Fibroblast of skin of left biceps (primary cell): ENCODE measurements at places on chromosomes 6 and 20.
A peak's percentile ranks its signal among the peaks of the same experiment; 100 is the strongest.

DNA sequence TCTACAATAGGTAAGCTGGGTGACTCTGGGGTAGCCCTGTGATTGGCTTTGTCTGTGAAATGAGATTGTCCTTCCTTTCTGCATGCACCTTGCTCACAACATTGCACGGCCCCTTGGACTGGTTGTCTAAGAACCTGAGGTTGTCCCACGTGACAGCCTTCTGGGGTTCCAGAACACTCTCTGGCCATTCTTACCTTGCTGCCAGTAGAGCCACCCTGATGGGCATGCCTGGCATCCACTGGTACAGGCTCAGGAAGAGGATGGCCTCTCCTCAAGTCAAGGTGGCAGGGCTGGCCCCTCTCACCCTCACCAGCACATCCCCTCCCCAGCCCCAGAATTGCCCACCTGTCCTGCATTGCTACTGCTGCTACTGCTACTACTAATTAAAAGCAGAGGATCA is 335.0 kb downstream of the PACRG start:
- DNase-seq, result no peak

DNA sequence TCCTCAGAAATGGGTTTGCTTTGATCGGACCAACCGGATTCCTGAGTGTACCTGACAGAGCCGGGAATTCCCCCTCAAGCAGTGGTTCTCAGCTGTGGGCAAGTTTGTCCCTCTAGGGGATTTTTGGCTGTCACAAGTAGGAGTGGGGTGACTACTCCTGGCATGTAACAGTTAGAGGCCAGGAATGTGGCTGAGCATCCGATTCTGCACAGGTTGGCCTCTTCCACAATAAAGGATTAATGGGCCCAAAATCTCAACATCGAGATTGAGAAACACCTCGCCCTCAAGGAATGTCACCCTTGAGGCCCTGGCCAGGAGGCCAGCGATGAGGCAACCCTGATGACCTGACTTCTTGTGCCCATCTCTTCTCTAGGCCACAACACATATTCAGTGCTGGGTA is 7.9 kb downstream of the AGPAT4 start:
- DNase-seq, result no peak

GRCh38 chr6:98124171-98124570 is 710.2 kb upstream of the POU3F2 start:
- peak; percentile 37 for DNase-seq

DNA sequence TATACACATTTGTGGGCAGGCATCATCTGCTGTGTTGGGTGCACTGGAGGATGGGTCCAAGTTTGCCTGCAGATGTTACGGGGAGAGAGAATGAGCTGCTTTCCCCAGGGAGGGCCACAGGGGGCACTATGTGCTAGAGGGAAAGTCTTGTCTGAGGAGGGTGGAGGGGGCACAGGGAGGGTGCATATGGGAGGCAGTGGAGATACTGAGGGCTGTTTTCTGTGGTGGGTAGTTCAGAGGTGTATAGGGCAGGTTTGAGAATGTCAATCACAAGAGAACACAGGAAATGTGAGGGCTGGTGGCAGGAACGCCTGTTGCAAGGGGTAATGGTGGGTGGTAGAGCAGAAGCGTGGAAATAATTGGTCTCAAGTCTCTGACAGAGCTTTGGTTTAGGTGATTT is 7.7 kb upstream of the PTPRA start:
- DNase-seq, result no peak

GRCh38 chr6:53168516-53169267 is 20.1 kb upstream of the GCM1 start:
- DNase-seq, result peak; percentile 40

DNA sequence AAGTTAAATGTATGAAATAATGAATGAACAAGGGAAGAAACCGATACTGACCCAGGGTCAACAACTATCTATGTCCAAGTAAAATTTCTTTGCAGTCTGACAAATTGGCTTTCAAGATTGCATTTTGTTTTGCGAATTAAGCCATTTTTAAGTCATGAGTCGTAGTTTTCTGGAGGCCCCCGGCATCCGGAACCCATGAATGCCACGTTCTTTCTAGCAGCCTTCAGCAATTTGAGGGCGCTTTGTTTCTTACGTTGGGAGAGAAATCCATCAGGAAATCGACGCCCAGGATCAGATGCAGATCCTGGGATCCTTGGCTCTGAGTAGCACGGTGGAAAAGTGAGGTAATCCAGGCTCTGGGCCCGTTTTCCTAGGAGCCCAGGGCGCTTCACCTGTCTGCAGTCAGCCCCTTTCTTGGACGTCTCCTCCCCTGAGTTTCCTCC is 309 bp upstream of the ABRACL start:
- DNase-seq, result no peak

DNA sequence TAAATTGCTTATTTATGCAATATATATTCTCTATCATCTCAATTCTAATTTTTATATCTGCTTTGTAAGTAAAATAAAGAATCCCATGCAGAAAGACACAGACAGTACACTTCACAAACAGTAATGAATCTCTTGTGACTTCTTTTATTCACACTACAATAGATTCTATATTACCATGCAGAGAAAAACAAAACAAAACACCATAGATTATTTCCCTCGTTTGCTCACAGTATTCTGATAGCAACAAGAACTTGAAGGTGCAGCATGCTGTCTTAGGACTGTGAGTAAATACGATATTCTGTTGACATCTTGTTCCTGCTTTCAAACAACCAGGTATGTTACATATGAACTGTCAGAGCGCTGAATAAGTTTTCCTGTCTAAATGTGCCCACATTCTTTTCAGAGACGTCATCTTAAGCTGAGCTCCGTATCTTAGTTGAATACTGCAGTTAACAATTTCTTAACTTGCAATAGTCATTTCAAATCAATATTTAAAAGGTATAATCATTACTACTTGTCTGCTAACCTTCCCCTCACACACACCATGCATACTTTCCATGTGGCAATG is 140.1 kb downstream of the BTBD9 start:
- DNase-seq, result no peak

GRCh38 chr6:44735630-44735963 is 348.1 kb downstream of the CDC5L start:
- DNase-seq, result peak; percentile 37

DNA sequence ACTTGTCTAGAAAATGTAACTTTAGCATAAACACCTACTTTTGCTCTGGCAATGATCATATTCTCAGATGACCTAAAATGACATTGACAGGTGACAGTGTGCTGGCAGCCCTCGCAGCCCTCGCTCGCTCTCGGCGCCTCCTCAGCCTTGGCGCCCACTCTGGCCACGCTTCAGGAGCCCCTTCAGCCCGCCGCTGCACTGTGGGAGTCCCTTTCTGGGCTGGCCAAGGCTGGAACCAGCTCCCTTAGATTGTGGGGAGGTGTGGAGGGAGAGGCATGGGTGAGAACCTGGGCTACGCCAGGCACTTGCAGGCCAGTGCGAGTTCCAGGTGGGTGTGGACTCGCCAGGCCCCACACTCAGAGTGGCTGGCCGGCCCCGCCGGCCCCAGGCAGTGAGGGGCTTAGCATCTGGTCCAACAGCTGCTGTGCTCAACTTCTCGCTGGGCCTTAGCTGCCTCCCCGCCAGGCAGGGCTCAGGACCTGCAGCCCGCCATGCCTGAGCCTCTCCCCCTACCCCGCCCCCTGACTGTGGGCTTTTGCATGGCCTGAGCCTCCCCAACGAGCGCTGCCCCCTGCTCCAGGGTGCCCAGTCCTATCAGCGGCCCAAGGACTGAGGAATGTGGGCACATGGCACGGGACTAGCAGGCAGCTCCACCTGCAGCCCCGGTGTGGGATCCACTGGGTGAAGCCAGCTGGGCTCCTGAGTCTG is 17.2 kb downstream of the GSTA1 start:
- DNase-seq, result no peak

- no peak for DNase-seq
These were observed 33.5 kb upstream of the CD93 start for GRCh38 chr20:23119456-23120216.

GRCh38 chr20:11108102-11108810 is 434.5 kb upstream of the JAG1 start:
- DNase-seq, result no peak

DNA sequence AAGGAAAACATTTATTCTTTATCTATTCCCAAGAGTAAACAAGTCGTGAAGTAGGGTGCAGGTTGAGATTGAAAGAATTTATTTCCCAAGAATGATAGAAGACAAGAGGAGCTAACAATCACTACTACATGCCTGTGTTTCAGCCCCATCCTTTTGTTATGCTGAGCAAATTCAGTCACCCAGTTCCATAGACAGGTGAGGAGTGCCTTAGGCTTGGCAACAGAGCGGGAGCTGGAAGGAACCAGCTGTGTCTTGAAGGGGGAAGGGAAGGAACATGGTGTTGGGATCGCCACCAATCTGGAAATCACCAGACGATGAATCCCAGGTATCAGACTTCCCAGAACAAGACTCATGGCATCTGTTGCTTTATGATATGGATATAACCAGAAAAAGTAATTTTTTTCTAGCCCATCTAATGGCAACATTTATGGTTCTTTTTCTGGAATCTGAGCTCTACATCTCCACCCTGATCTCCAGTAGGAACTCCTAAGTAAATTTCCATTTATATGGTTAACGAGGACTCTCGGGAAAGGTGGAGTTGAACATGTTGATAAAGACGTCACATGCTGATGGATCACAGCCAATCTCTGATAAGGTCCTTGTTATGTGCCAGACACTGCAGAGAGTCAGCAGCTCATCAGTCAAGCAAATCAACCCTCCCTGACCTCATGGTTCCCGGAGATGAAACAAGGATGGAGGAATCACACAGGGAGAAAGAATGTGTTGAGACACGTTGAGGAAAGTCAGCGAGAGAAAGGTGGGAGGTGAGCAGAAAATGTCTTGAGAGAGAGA is 344.9 kb downstream of the SMOC2 start:
- DNase-seq, result no peak

DNA sequence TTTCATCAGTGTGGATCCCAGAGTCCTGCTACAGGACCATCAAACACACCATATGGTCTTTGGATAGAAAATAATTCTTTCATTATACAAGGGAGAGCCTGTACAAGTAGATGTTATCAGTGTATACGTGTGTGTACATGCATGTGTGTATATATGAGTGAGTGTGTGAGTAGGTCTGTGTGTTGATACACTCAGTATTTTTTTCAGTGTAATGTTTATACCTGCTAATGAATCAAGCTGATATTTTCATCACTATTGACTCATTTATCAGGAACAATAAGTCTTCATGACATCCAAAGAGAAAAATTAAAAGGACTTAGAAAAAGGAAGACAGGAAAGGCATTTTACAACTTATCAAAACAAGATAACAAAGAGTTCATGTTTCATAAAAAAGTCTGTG is 66.5 kb downstream of the EPM2A start:
- no peak for DNase-seq

- DNase-seq, result no peak
These were observed 9.8 kb downstream of the MAS1L start for GRCh38 chr6:29477923-29478450.

DNA sequence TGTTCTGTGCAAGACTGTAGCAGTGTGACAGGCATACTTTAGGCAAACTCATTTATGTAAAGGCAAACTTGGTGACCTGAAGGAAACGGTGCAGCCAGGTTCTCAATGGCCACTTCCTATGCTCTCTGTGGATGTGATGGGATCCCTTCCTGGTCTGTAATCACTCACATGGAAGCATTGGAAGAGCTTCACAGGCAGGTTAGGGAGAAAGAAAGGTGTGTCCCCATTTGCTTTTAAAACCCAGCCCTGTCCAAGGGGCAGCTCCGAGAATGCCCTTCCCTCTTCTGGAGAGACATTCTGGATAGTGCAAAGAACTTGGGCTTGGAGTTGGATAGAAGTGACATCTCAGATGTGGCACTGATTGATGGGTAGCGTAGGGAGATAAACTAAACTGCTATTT is 28.1 kb downstream of the CEP43 start:
- DNase-seq, result no peak

DNA sequence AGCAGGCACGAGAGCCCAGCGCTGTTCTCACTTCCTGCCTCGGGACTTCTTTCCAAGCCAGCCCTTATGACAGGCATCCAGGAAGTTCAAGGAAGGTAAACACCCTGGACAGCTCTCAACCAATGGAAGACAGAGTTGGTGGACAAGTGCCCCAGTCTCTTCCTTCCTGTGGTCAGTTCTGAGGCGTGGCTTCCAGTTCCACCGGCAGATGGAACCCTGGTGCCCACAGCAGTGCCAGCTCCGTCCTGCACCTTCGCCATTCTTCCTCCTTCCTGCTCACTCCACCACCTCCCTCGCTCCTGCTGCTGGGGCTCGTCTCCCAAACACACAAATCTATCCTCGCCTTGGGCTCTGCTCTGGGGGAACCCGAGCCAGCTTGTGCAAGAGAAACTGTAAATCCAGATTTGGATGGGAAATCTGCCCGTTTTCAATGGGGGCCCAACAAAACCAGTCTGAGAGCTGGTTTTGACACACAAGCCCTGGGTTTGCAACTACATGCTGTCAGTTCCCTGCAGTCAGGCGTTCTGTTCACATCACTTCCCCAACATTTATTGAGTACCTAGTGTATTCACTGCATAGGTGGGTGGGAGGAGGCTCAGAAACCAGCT is 162.7 kb downstream of the GRM4 start:
- no peak for DNase-seq

DNA sequence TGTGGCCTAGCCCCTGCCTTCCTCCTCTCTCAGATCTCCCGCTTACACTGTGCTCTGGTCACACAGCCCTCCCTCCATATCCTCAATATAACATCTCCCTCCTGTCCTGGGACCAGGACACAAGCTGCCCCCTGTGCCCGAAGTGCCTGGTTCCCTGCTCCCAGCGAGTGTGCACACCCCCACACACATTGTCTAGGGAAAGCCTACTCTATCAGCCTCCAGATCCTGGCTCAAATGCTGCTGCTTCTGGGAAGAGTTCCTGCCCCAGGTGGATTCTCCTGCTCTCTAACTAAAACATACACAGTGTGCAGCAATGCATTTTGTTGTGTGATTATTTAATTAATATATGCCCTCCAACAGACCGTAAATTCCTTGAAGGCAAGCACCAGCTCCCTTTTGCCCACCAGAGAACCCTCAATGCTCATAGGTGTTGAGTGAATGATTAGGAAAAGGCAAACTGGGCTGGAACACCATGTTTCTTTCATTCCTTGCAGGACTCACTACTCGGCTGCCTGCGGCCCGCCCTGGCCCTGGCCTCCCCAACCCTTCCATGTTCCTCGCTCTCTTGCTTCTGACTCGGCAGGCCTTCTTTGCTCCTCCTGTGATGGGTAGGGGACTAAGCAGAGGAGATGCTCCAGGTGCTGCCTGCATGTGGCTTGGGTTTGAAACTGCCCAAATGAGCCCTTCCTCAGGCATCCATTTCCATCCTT is 194.6 kb downstream of the ZDHHC14 start:
- DNase-seq, result no peak

GRCh38 chr6:144606083-144606482 is 320.9 kb downstream of the UTRN start:
- DNase-seq, result no peak

DNA sequence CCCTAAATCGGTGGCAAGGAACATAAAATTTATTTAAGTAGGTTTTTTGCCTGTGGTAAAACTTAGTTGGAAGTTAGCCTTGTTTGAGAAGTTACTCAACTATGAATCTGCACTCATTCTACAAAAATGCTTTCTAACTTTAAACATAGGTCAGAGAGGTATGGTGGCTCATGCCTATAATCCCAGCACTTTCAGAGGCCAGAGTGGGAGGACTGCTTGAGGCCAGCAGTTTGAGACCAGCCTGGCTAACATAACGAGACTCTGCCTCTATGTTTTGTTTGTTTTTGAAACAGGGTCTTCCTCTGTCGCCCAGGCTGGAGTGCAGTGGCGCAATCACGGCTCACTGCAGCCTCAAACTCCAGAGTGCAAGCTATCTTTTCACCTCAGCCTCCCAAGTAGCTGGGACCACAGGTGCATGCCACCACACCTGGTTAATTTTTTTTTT is 16.2 kb downstream of the USP49 start:
- DNase-seq, result peak; percentile 4
